ENCODE measurements at places on chromosomes 2 and 18.

DNA sequence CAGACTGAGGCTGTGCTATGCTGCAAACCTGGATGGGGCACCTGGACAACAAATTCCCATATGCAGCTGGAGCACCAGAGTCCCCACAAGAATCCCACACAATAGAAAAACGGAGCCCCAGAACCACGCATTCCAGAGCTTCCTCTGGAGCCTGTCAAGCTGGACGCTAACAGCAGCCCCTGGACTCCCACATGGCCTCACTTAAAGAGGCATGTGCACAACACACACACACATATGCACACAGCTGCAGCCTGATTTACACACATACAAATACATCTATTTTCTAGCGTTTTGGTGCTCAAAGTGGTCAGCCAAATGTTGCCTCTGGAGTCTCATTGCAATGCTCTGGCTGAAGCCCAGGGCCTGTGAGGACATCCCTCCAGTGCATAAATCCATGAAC is 632.7 kb upstream of the ID2 start:
- DNase-seq, result peak; percentile 29

GRCh38 chr2:74264281-74264680 is 65.9 kb downstream of the MTHFD2 start:
- DNase-seq, result no peak

DNA sequence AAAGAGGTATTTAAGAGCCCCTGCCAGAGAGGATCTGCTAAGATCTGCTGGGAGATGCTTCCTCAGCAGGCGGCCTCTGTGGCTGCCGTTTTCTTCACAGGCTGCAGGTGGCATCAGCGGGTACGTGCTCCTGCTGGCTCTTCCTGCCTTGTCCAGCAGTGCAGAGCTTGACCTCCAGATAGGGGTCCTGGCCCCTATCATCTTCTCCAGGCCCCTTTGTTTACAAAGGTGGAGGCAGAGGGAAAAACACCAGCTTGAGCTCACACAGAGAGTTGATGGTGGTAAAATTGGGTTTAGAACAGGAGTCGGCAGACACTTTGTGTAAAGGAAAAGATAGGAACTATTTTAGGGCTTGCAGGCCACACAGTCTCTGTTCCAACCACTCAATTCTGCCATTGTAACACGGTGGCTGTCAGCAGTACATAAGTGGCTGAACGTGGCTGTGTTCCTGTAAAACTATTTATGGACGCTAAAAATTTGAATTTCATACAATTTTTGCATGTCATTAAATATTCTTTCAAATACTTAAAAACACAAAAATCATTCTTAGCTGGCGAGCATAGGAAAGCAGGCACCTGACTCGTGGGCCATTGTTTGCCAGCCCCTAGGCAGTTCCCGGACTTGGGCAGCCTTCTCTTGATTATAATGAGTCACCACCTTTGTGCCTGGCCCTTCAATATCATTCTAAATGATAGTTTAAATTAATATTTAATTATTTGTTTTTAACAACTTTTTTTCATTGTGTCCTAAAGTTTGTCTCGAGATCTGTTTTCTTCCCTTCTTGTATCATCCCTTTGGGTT is 98.2 kb upstream of the B3GNT7 start:
- peak; percentile 45 for DNase-seq

GRCh38 chr2:172739661-172740266 is 4.1 kb downstream of the RAPGEF4 start:
- no peak for DNase-seq

DNA sequence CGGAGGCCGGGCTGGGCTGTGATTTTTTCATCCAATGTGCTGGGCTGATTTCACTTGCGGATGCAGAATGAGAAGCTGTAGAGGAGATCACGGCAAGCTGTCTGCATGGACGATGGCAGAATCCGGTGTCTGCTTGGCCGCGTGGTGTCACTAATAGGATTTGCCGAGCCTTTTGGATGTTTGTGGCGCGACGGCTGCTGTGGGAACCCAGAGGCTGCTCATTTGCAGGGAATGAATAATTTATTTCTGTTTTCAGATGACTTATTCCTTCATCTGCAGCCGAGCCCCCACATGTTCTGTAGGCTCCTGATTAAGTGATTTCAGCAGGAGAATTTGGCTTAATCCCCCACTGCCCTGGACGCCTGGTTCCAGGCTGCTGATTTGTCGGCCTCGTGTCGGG is 62.6 kb downstream of the ODC1 start:
- no peak for DNase-seq

DNA sequence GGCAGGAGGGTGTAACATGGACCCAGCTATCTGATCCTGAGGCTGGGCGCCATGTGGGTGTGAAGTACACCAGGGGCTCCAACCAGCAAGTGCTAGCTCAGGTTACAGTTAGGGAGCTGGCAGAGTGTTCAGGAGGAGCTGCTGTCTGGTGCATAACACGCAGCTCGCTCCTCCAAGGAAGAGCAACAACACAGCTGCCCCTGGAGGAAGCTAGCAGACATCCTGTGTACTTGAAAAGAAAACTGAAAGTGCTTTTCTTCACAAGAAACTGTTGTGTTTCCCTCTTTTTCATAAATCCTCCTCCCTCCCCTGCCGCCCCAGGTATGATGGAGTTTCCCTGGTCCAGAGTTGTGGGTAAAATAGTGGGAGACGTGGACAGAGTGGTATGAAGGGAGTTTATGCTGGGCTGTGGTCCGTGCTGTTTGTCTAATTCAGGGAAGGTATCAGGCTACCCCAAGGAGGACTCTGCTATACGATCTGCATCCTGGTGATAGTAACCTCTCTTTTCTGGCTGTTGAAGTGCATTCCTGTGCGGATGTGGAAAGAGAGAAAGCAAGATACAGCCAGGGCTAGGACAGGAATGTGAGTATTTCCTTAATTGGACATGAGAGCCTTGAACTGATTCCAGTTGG is 6.1 kb upstream of the LBH start:
- DNase-seq, result peak; percentile 81

- DNase-seq, result no peak
Measured at GRCh38 chr2:101881131-101881530, 110.6 kb upstream of the IL1R2 start.

- DNase-seq, result no peak
Measured at GRCh38 chr18:50622320-50622719, 62.4 kb downstream of the MAPK4 start.

DNA sequence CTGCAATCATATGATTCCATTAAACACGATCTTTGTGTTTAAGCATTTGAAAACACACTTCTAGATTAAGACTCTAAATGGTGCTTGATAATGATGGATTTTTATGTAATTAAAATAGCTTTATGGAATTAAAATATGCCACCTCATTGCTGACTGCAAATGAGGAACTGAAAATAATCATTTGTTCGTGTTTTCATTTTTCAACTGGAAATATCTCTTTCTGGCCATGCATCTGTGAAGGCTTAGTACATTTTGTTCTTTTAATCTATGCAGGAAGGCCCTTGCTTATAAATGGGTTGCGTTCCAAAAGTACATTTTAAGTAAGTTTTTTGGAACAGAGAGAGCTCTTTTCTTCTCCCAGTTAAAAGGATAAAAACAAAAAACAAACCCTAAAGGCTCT is 125.5 kb downstream of the MC4R start:
- no peak for DNase-seq

DNA sequence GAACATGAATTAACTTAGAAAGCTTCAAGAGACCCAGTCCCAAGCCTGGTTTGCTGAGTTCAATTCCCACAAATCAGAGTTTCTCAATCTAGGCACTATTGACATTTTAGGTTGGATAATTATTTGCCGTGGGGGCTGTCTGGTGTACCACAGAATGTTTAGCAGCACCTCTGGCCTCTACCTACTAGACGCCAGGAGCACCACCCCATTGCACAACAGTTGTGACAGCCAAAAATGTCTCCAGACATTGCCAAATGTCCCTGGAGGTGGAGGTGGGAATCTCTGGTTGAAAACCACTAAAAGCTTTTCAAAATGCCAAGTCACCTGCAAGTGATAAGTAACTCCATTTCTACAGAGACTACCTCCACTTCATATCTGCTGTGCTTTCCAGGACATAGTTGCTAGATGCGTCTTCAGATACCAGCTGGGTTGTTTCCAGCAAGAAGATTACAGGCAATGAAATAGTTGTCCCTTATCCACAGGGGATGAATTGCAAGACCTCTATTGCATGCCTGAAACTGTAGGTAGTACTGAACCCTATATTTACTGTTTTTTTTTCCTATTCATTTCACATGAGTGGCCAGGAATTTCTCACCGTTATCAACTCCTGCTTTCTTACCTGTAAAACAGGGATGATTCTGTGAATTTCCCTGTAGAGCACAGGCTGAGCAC is 554.3 kb downstream of the ZEB2 start:
- DNase-seq, result no peak

- peak; percentile 56 for DNase-seq
Measured at GRCh38 chr2:47339745-47340541, 63.0 kb upstream of the MSH2 start.

GRCh38 chr18:43680096-43680495 is 402.8 kb upstream of the SYT4 start:
- DNase-seq, result peak; percentile 58

DNA sequence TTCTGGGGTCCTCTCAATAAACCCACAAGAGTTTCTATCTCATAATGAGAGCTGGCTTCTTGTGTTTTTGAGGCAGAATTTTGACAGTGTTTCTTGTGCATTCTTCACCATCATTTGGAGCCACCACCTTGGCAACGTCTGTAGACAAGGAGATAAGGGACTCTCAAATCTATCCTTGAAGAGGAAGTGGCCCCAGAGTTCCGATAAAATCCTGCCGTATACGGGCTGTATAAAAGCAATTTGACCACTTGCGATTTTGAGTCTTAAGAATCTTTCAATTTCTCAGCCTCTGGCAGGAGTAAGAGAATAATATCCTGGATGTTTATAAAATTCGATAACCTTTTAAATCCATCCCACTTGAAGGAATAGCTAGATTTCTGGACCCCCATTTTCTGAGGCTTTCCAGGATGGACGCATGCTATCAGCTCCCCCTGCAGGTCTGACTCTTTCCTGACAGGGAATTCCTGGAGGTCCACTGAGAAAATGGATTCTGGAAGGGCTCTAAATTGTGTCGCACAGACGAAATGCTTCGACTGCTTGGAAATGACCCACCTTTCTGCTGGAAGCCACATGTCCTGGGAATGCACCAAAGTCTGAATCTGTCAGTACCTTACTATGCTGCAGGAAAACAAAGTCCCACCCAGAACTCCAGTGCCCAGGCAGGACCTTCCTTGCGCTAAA is 54.1 kb downstream of the E2F6 start:
- DNase-seq, result peak; percentile 76

GRCh38 chr18:13913205-13913604 is 2.1 kb downstream of the MC2R start:
- no peak for DNase-seq

DNA sequence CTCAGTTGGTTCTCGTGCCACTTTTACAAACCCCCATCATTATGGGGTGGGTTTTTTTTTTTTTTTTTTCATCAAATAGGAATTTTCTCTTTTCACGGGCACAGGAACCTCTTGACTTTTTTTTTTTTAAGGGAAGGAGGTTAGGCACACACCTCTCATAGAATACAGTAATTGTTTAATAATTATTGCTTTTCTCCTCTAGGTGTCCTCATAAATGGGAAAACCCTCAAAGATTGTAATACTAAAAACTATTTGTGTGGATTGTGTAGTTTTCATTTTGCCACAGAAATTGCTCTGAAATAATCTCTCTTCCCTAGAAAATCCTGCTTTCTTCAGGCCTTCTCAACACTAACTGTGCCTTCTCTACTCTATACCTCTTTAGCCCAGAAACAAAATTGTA is 147.3 kb downstream of the GREB1L start:
- DNase-seq, result no peak

DNA sequence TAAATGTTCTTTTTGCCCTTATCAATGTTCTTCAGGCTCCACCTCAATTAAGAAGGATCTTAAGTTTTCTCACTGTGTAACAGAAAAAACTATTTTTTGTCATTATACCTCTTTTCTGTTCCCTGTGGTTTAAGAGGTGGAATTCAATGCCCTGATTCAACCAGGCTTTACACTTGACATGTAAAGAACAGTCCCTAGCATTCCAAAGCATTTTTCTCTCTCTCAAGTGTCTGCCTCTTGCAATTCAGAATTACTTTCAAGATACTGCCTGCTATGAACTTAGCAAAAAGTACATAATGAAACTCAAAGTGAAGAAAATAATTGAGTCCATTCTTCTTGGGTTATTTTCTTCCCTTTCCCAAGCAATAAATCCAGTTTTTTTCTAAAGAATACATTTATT is 160.6 kb upstream of the NOL4 start:
- no peak for DNase-seq

DNA sequence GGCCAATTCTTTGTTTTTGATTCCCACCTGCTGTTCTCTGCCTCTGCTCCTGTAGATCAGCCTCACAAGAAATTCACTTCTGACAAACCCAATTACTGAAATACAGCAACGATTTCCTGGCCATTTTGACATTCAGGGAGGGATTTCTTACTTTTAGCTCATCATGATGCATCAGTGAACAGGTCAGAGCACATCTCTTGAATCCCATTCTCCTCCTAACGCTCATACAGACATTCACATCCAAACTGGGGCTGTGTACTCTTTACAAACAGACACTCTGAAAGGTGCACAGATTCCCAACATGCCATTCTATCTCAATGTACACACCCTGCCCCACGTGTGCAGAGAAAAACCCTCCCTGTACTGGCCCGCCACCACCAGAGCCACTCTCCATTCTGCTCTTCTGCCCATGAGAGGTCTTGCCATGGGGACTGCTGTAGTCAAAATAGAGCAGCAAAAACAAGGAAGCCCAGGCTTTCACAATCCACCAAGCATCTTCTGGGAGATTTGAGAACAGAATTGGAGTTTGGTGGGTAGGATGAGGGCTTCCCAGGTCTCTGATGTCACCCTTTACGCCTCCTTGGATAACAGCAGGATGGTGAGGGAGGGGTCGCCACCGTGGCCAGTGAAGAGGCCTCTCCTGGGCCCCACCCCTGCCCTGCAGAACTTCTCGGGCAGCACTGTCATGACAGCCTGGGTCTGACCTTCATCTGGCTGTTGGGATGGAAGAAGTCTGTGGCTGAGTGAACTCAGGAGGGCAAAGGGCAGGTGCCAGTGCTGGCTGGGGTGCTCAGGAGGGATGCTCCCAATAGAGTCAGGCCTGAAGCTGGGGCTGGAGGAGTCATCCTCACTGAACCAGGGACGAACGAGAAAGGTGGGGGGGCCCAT is 41.9 kb upstream of the ZFP36L2 start:
- DNase-seq, result no peak

DNA sequence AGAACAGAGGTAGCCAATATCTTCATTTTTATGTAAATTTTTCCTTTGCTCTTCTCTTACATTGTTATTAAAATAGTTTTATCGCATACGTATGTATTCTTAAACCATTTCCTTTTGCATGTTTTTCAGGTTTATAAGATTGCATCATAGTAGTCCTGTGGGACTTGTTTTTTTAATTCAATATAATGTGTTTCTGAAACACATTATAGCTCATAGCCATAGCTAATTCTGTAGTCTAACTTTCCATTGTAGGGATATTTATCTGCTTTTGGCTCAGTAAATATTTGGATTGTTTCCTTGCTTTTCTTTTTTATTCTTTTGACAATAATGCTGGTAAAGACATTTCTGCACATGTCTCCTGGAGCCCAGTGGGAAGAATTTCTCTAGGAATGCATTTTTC is 484.3 kb downstream of the PTPRM start:
- peak; percentile 56 for DNase-seq

- DNase-seq, result no peak
Measured at GRCh38 chr18:33205777-33206176, 234.7 kb downstream of the CCDC178 start.

Measured in fibroblast of the aortic adventitia (primary cell).